Activated T-helper 2 cell treated with anti-CD3 and anti-CD28 coated beads, Interferon-gamma antibody, Interleukin-2, Interleukin-4, amounts not matched to agents 10 μg/mL and 5 μg/mL and 100 μg/mL, durations not matched to agents 14 hours and 24 hours and 36 hours (primary cell): ENCODE measurements at places on chromosomes 16 and 17. TPM values are rescaled to one million over a fixed set of nuclear protein-coding genes. Genes with fewer than 3 reads are reported as not detected.

DNA sequence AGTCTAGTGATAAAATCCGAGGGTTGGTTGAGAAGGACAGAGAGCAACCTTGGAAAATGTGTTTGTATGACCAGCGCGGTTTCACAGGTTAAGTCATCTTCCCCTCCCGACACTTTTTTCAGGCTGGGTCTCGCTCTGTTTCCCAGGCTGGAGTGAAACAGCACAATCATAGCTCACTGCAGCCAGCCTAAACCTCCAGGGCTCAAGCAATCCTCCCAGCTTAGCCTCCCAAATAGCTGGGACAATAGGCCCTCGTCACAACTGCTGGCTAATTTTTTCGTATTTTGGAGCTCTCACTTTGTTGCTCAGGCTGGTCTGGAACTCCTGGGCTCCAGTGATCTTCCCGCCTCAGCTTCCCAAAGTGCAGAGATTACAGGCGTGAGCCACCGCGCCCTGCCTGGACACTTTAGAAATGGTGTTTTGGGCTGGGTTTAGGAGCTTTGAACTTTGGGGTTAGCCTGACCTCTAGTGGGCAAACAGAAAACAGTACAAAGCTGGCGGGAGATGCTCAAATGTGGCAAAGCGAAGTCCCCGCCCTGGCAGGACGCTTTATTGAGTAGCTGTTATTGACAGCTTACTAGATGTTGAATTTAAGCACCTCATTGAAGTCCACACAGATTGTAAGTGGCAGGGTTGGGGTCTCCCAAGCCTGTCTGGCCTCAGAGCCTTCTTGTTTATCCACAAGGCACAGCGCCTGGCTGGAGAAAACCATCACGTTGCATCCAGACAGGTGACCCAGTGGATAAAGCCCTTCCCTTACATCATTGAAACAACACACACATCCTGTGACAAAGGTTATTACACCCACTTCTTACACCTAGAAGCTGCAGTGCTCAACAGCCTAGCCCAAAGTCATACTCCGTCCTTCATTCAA lies 34.7 kb upstream of the RBBP6 start:
- H3K4me3 ChIP-seq: no peak overlapping the region
- no peaks in the 10 kb centered on the region for H3K4me1 ChIP-seq
- H3K27me3 ChIP-seq: peaks cover 6% of the 10 kb centered on the region
- H3K27ac ChIP-seq: no peak overlapping the region

GRCh38 chr17:16281351-16281750 lies 64.3 kb downstream of the PIGL start:
- peaks cover 40% of the 10 kb centered on the region for H3K36me3 ChIP-seq
- H3K4me3 ChIP-seq: no peak overlapping the region
- no peak for DNase-seq
- H3K4me1 ChIP-seq: peaks cover 25% of the 10 kb centered on the region
- H3K27me3 ChIP-seq: no peaks in the 10 kb centered on the region

- no peak for DNase-seq
- no peak overlapping the region for H3K27ac ChIP-seq
- no peak overlapping the region for H3K4me3 ChIP-seq
- H3K4me1 ChIP-seq: no peaks in the 10 kb centered on the region
Measured at GRCh38 chr17:17563530-17563929, 28.0 kb downstream of the PEMT start.

DNA sequence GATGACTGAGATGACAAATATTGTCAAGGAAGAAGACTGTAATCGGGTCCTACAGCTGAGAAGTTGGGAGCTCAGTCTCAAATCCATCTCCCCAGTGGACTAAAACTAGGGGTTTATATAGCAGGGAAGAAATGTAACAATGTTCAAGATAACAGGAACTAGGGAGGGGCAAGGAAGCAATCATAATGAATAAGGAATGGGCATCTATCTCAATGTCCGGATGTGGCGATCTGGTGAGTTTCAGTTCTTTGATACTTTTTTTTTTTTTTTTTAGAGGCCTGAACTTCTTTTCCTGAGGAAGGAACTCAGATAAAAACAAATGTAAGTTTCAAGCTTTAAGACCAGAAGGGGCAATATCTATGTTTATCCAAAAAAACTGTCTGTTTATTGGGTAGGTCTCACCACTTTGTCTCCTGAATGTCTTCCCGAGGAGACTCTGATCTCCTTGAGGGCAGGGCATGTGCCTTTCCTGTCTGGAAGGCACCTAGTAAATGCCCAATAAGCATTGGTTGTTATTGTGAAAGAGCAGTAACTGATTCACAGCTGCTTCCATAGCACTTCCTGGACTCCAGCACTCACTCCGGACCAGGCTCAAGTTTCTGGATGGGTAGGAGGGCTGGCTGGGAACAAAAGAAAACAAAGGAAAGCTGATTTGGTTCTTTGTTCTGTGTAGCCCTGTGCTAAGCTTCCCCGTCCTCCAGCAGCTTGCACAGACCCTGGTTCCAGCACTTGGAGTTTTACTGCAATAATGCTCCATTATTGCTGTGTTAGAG lies 51.9 kb downstream of the MEOX1 start:
- H3K27me3 ChIP-seq: peaks cover 7% of the 10 kb centered on the region
- DNase-seq: no peak
- no peak overlapping the region for H3K4me3 ChIP-seq

DNA sequence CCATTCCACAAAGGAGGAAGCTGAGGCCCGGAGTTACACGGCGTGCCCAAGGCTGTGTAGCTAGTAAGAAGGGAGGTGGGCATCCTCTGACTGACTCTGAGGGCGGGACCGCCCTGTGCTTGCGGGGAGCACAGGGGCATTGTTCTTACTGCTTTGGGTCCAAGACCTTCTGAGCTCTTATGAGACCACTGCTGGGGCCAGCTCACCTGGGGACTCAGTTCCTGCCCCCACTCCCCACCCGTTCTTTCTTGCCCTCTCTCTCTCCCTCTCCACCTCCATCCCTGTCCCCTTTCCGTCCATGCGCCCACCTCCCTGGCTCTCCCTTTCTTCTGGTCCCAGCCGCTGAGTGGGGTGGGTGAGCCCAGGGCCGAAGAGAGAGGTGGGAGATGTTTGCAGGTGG lies 19.6 kb downstream of the CCR7 start:
- no peak overlapping the region for H3K27ac ChIP-seq
- H3K4me1 ChIP-seq: peaks cover 66% of the 10 kb centered on the region
- no peaks in the 10 kb centered on the region for H3K27me3 ChIP-seq

- peaks cover 12% of the 10 kb centered on the region for H3K36me3 ChIP-seq
- H3K27ac ChIP-seq: peak overlapping the region; percentile 29
- H3K4me3 ChIP-seq: peak overlapping the region; percentile 34
- no peak for DNase-seq
- H3K4me1 ChIP-seq: peaks cover 42% of the 10 kb centered on the region
Measured at GRCh38 chr17:35289222-35289621, 46.4 kb downstream of the SLFN5 start.

GRCh38 chr17:58516644-58517377 lies 2.4 kb upstream of the MTMR4 start:
- peaks cover 14% of the 10 kb centered on the region for H3K36me3 ChIP-seq
- H3K27ac ChIP-seq: peak overlapping the region; percentile 95
- peak overlapping the region; percentile 89 for H3K4me3 ChIP-seq
- DNase-seq: no peak
- no peaks in the 10 kb centered on the region for H3K27me3 ChIP-seq
- H3K4me1 ChIP-seq: peaks cover 37% of the 10 kb centered on the region

DNA sequence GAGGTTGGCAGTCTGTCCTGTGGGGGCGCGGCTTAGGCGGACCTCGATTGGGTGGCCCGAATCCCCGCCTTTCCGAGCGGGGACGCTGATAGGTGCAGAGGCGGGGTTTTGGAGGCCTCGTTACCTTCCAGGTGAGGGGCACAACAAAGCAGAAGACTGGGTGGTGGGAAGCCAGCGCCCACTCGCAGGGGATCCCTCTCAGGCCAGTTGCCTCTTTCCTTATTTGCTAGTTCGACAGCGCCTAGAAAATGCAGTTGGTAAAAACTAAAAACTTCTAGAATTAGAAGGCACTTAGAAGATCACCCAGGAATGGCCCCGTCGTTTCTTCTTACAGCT lies 730 bp downstream of the KAT7 start:
- peak overlapping the region; percentile 91 for H3K4me3 ChIP-seq
- no peaks in the 10 kb centered on the region for H3K27me3 ChIP-seq
- H3K36me3 ChIP-seq: peaks cover 41% of the 10 kb centered on the region

DNA sequence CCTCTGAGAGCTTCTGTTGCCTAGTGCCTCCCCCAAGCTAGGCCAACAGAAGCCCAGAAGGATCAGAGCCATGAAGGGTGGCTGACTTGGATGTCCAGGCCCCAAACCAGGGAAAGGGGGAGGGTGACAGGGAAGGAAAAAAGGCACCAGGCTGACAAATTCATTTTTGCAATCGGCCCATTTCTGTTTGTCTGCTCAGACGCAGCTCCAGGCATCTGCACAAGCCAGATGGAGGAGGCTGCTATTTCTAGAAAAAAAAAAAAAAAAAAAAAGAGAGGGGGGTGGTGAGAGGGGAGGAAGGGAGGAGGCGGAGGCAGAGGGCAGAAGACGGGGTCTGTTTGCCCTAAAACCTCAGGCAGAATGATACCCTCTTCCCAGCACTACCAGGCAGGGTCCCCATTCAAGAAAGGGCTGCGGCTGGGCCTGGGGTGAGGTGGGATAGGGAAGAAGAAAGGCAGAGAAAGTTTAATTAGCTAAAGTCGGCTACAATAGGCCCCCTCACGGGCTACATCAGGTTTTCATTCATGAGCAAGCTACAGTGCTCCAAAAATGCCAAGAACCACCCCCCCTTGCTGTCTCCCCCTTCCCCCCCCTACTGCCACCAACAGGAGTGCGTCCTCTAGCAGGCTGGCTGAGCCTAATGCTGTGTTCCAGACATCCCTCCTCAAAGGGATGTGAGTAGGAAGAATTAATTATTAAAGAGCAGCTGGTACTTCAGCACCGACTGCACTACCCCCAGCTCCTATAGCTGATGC lies 2.4 kb downstream of the HDAC5 start:
- no peak overlapping the region for H3K4me3 ChIP-seq
- peaks cover 9% of the 10 kb centered on the region for H3K27me3 ChIP-seq

DNA sequence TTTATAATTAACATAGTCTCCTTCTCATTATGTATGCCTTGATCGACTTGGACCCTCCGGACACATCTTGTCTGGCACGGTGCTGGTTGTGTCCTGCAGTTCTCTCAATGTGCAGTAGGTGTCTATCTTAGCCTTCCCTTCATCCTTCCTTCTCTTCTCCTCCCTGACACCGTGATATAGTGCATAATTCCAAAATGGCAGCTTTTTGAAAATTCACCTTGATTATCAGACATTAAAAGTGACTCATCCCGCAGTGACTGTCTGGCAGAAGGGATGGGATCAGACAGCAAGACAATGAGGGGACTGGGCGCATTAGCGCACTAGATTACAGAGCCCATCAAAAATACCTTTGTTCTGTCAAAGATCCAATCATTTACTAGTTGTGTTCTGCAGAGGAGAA lies 70.0 kb upstream of the PMFBP1 start:
- no peak overlapping the region for H3K27ac ChIP-seq
- no peaks in the 10 kb centered on the region for H3K36me3 ChIP-seq
- peaks cover 7% of the 10 kb centered on the region for H3K27me3 ChIP-seq
- DNase-seq: no peak

GRCh38 chr17:48044851-48045250 lies 3.3 kb upstream of the NFE2L1 start:
- no peak overlapping the region for H3K4me3 ChIP-seq
- H3K27ac ChIP-seq: no peak overlapping the region
- peaks cover 16% of the 10 kb centered on the region for H3K4me1 ChIP-seq
- peaks cover 14% of the 10 kb centered on the region for H3K36me3 ChIP-seq

GRCh38 chr17:70053241-70054234 lies 21.5 kb upstream of the KCNJ16 start:
- no peaks in the 10 kb centered on the region for H3K36me3 ChIP-seq
- H3K27me3 ChIP-seq: no peaks in the 10 kb centered on the region
- no peak overlapping the region for H3K4me3 ChIP-seq
- H3K27ac ChIP-seq: no peak overlapping the region
- DNase-seq: no peak

- peaks cover 30% of the 10 kb centered on the region for H3K36me3 ChIP-seq
- H3K27ac ChIP-seq: no peak overlapping the region
- peaks cover 22% of the 10 kb centered on the region for H3K4me1 ChIP-seq
Measured at GRCh38 chr17:5509482-5509881, 23.1 kb downstream of the MIS12 start.

- H3K4me1 ChIP-seq: no peaks in the 10 kb centered on the region
- no peak overlapping the region for H3K27ac ChIP-seq
- no peak for DNase-seq
- no peaks in the 10 kb centered on the region for H3K36me3 ChIP-seq
- peaks cover 42% of the 10 kb centered on the region for H3K27me3 ChIP-seq
- H3K4me3 ChIP-seq: no peak overlapping the region
Measured at GRCh38 chr17:61627125-61627524, 36.1 kb upstream of the NACA2 start.

- DNase-seq: no peak
- H3K4me3 ChIP-seq: no peak overlapping the region
- peaks cover 6% of the 10 kb centered on the region for H3K4me1 ChIP-seq
- H3K36me3 ChIP-seq: no peaks in the 10 kb centered on the region
Measured at GRCh38 chr17:32933881-32934280, 5.9 kb downstream of the TMEM98 start.

- no peaks in the 10 kb centered on the region for H3K27me3 ChIP-seq
- DNase-seq: no peak
- H3K4me3 ChIP-seq: no peak overlapping the region
- H3K27ac ChIP-seq: no peak overlapping the region
- peaks cover 29% of the 10 kb centered on the region for H3K36me3 ChIP-seq
Measured at GRCh38 chr16:2527071-2527783, 4.0 kb downstream of the CEMP1 start.

DNA sequence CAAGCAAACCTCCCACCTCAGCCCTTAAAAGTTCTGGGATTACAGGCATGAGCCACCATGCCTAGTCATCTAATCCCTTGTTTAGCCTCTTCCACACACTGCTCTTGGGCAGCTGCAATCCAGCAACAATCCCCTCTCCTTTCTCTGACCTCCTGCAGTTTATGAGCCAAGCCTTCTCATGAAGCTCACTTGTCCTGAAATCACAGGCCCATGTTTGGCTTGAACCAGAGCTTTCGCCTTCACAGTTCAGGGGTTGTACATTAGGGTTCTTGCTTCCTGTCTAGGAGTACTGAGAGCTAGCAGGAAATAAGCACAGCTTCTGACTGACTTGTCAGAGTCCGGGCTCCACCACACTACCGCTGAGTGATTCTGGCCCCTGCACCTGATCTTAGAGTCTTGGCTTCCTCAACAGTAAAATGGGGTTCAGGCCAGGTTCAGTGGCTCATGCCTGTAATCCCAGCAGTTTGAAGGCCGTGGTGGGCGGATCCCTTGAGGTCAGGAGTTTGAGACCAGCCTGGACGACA lies 16.3 kb downstream of the ERAL1 start:
- no peak overlapping the region for H3K4me3 ChIP-seq
- H3K27me3 ChIP-seq: no peaks in the 10 kb centered on the region
- DNase-seq: peak; percentile 39

GRCh38 chr17:64261417-64262145 lies 1.5 kb downstream of the TEX2 start:
- H3K4me3 ChIP-seq: peak overlapping the region; percentile 90
- DNase-seq: no peak
- no peaks in the 10 kb centered on the region for H3K27me3 ChIP-seq
- peak overlapping the region; percentile 85 for H3K27ac ChIP-seq
- peaks cover 7% of the 10 kb centered on the region for H3K36me3 ChIP-seq

- no peaks in the 10 kb centered on the region for H3K36me3 ChIP-seq
- peaks cover 3% of the 10 kb centered on the region for H3K4me1 ChIP-seq
- peak; percentile 30 for DNase-seq
- H3K27ac ChIP-seq: peak overlapping the region; percentile 79
- peak overlapping the region; percentile 32 for H3K4me3 ChIP-seq
- peaks cover 5% of the 10 kb centered on the region for H3K27me3 ChIP-seq
Measured at GRCh38 chr17:78933025-78933958, 8.1 kb upstream of the TIMP2 start.

The ZNF750 gene
- total RNA-seq: not detected in 2 replicates

The MTSS2 gene
- 1.3 TPM in 2 replicates for total RNA-seq

The AMDHD2 gene
- 29.3 and 30.1 TPM in 2 replicates for total RNA-seq

The TMED6 gene
- total RNA-seq: 1.8 and 1.9 TPM in 2 replicates

The SLC13A5 gene
- not detected in 2 replicates for total RNA-seq

The CNGB1 gene
- total RNA-seq: not detected in 2 replicates

The PLEKHG4 gene
- 30.4 and 33.4 TPM in 2 replicates for total RNA-seq

The TVP23A gene
- 0.05 TPM in 1 of 2 replicates, not detected in the other for total RNA-seq
